CD4-positive, alpha-beta T cell treated with Interferon gamma for 1 hour (primary cell): ENCODE measurements at places on chromosomes 5 and 9.

DNA sequence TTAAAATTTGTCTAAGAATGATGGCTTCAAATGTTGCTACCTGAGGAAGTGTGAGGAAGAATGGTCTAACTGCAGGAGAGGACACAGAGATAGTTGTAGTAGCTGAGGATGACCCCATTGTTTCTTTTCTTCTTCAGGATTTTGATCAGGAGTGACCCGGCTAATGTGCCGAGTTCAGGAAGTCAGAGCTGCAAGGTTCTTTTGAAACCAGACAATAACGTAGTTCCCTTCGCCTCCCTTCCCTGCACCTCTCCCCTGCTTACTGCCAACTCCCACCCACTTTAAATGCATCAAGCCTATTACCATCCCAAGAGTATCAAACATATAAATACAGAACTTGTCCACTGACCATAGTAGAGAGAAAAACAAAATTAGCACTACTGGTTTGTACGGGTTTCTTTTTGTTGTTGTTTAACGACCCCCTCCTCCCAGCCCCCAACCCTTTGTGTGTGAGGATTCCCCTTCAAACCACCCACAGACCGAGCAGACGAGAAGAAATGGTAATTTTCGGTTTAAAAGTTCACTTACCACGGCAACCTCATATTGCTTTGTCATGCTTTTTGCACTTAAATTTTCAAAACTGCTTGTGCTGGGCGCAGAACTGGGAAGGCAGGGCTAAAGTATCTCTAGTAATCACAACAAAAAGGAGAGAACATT is 23.5 kb upstream of the ELAVL2 start:
- no peak for DNase-seq

DNA sequence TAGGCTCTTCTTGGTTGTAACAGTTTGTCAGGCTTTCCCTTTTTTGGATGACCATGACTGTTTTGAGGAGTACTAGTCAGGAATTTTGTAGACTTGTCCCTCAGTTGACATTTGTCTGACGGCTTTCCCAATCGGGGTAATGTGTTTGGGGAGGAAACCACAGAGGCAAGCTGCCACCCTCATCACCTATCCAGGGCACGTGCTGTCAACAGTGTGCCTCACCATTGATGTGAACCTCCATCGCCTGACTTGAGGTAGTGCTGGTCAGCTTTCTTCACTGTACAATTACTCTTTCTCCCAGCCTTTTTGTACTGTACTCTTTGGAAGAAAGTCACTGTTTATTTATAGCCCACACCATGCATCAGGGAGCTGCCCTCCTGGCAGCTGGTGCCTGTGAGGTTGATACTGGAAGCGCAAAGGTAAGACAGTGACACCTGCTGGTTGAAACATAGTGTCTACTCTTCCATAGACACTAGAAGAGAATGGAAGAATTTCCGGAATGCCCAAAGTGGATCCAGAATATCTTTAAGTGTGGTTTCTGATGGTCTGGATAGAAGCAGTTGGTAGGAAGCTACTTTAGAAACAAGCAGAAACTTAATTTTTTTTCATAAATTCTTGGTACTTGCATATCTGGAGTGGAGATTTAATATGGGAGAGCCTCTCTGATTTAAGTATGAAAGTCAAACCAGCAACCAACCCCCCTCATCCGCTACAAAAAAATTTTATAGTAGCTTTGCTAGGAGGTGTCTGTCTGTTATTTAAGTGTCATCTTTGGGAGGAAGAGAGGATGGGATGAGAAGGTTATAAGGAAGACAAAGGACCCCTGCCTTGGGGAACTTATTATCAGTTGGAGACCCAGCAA is 69.3 kb downstream of the SNX30 start:
- no peak for DNase-seq

DNA sequence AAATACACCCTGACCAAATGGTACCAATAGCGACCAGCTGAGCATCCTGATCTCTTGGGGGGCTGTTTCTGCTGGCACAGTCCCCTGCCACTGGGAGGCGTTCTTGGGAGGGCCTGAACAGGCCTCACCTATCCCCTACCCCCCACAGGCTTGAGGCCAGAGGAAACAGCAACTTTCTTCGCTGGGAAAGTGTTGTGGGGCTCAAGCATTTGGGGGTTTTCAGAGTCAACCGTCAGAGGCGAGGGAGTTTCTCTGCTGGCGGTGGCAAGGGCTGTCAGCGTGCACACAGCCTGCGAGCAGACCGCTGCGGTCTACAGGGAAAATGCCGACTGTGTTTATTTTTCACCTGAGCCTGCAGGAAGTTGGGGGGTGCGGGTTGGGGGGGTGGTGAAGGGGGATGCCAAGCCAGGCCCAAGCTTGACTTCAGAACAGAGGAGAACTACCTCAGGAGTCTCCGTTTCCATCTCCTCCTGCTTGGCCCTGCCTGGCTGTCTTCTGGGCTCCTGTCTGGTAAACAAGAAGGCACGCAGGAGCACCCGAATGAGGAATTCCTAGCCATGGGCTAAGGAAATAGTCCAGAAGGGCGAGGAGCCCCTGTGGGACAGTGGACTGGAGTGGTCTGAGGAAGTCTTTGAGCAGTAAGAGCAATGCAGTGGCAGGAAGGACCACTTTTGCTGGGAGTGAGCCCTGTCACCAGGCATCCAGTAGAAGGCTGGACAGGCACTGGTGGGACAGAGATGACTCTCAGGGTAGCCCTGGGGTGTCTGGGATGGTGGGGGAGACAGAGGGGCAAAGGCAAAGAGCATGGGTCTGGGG is 18.1 kb downstream of the TCF7 start:
- DNase-seq = peak; percentile 87

DNA sequence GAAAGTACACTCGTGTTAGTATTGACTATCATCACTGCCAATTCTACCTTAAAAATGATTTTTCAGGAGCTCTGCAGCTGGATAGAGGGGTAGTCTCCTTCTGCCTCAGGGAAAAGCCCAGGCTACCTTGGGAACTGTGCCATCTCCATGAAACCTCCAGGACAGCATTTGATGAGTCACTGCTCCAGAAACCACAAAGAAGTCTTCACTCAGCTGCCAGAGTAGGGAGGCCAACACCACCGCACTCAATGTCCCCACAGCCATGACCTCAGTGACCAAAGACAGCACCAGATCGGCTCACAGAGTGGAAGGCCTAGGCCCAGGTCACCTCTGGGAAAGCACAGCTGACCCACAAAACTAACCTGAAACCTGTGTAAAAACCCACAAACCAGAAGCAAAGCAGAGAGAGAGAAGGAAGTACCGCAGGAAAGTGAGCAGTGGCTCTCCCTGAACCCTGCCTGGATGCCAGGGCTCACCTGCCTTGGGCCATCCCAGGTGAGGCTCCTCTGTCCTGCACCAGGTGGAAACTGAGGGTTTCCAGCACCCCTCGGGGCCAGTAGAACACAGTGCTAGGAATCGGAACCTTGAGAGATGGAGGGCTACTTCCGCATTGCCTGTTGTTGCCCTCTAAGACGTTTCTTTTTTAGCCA is 30.0 kb downstream of the S1PR3 start:
- no peak for DNase-seq

DNA sequence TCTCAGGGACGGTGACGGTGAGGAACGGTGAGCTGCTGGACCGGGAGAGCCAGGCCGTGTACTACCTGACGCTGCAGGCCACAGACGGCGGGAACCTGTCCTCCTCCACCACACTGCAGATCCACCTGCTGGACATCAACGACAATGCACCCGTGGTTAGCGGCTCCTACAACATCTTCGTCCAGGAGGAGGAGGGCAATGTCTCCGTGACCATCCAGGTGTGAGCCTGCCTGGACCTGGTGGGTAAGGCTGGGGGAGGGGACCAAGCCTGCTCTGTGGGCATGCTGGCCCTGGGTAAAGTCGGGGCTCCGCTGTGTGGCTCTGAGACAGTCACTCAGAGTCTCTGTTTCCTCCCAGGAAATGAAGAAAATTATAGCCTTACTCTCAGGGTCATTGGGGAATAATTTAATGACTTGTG is 29.3 kb downstream of the CDHR2 start:
- DNase-seq = peak; percentile 39

GRCh38 chr5:1246711-1247431 is 21.7 kb downstream of the SLC6A18 start:
- DNase-seq = no peak

GRCh38 chr9:636931-637591 is 204.4 kb upstream of the DMRT1 start:
- no peak for DNase-seq

DNA sequence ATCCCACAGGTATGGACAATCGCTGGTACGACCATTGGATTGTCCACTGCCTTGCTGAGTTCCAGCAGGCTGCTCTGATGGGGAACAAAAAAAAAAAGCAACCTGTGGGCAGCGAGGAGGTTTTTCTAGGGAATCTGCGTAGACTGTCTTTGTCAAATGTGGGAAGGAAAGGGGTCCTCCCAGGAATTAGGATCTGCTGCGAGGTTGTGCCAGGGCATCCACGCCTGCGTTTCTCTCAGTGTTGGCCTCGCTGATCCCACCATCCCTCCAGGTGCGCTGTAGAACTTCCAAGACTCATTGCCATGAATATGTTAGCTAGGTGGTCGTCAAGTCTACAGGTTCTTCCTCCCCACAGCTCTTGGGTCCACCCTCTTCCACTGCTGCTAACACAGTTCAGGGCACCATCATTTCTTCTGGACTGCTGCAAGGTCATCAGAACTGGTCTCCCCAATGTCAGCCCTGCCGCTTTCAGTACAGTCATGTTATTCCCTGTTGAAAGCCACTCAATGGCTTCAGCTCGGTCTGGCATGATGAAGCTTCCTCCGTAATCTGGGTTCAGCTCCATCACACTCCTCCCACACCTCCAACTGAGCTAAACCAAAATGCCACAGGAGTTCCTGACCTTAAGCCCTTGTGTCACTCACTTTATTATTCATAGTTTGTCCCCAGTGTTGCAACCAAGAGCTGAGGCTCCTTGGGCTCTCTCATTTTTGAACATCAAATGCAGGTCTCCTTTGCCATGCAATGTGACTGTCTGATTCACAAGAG is 79.5 kb upstream of the DMRT1 start:
- no peak for DNase-seq

DNA sequence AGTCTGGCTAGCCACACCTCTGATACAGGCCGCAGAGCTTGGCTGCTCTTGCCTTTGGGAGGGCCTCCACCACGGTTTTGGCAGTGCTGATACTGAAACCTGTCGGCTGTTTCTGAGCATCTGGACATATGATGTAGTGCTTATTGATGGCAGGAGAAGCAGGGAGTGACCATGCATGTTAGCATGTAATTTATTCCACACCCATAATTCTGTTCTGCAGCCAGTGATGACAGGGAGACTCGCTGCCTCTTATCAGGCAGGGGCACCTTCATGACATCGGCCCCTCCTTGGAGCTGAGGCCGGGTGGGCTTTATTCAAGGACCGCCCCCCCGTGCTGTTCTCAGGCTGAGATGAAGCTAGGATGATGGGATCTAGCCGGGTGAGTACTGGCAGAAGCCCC is 49.0 kb downstream of the OLFM1 start:
- DNase-seq = no peak

GRCh38 chr9:98256756-98257155 is 1.3 kb upstream of the TBC1D2 start:
- peak; percentile 28 for DNase-seq

DNA sequence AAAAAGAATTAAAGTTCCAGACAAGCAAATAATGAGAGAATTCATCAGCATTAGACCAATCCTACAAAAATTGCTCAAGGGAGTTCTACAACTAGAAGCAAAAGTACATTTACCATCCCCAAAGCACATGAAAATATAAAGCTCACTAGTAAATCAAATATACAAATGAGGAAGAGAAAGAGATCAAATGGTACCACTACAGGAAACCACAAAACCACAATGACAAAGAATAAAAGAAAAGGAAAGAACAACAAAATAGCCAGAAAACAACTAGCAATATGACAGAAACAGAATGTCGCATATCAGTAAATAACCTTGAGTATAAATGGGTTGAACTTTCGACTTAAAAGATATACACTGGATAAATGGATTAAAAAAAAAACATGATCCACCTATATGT is 739.0 kb downstream of the DTWD2 start:
- DNase-seq = no peak

GRCh38 chr5:61332851-61333320 is 828 bp downstream of the ZSWIM6 start:
- DNase-seq = peak; percentile 32

DNA sequence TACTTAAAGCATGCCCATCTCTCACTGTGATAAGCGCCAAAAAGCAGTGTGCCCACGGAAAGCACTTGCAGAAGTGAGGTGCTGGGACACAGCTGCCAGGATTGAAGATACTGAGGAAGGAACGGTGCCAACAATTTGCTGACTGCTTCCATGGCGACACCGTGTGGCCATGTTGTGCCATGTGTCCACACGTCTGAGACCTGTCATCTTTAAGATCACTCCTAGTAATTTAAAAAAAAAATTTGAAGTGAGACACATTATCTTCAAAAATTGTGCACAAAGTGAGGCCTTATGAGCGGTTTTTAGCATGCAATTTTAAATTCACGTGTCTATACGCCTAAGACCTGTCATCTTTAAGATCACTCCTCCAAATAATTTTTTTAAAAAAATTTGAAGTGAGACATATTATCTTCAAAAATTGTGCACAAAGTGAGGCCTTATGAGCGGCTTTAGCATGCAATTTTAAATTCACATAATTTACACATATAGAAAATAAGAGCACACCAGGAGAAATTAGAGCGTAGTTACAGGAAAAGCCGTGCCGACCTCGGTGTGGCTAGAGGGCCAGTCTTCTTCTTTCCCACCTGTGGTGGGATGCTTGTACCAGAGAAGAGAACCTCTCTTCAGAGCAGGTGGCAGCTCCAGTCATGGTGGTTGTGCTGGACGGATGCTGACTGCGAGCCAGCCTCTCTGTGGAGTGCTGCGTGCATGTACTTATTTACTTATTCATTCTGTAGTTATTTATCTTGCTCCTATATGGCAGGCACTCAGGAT is 21.4 kb upstream of the FLT4 start:
- peak; percentile 19 for DNase-seq

DNA sequence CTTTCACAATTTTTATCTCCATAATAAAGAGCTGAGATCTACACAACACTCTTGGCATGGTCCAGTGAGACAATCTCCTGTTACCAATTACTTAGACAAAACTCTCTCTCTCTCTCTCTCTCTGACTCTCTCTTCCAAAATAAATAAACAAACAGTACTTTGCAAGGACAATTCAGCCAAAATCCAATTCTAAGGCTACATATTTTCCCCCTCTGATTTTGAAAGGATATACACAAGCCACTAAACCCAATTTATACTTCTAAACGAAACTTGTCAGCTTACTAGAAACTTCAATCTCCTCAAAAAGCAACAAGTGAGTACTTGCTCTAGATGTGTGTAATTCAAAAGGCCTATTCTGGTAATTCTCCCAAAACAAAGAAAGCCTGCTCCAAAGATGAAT is 26.3 kb upstream of the TNPO1 start:
- DNase-seq = no peak
